ENCODE measurements at places on chromosomes 3 and 15.

- DNase-seq = no peak
These were observed 969.6 kb upstream of the ALCAM start for GRCh38 chr3:104396974-104397669.

DNA sequence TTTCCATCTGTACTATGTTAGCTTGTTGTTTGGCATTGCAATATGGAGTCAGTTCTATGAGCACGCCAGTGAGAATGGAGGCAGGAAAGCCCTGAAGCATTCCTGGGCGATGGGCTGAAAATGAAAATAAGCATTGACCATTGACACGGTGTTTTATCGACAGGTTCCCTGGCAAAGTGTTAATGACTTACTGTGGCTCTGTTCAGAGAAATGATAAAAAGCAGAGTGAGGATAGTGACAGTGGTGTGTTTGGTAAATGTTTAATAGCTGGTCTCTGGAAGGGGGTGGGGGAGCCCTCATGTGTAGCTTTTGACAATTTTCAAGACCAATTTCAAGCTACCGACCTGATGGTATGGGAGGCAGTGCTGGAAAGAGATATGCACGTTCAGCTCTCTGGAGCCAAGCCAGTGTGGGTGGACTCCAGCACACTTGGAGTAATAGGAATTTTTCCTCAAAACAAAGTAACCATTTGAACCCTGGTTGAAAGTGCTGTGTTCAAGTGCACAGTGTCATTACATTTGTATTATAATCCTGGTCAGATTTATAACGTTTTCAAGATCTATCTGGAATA, 341.7 kb upstream of the ROBO2 start:
- DNase-seq = no peak

DNA sequence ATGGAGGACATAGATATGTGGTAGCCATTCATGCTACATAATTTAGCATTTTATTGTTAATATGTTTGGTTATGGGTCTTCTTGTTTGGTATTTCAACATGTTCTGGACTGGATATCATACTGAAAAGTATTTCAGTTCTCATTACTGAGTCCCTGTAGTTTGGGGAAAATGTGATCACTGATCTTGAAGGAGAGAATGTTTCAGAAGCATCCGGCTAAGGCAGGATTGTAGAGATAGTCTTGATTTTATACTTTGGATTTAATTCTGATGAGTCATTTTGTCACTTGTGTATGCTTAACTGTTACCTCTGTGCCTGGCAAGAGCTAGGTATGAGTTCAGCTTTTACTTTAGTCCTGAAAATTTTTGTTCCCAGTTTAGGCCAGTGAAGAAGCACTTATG, 7.1 kb downstream of the CHD2 start:
- no peak for DNase-seq

GRCh38 chr15:78044407-78045155, 32.9 kb downstream of the TBC1D2B start:
- no peak for DNase-seq

- DNase-seq = no peak
These were observed 37.1 kb upstream of the ARNT2 start for GRCh38 chr15:80367094-80367493.

DNA sequence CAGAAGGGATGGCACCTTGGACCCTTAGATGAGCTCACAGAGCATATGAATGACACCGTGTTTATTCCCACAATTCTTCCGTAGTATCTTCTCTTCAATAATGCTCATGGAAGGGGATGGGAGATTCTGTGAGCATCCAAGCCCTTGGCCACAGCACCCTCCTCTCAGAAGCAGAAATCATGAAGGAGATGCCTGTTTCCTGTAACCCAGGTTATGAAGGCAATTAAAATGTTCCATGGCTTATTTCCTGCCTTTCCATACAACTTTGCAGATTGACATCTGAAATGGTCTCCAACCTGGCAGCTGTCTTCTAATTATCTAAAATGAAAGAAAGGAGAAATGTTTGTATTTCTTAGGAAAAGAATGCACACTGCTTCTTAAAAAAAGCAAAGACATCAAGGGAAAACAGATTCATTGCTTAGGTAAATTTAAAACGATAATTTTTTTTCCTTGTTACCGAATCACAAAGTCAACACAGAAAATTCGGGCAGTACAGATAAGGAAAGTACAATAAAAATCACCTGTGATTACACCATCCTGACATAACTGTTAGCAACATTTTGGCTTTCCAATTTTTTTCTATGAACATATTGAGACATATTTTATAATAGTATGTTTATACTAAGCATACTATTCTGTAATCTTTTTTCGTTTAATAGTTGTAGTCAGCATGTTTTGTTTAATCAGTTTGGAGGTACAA, 128.5 kb downstream of the SQOR start:
- DNase-seq = no peak

DNA sequence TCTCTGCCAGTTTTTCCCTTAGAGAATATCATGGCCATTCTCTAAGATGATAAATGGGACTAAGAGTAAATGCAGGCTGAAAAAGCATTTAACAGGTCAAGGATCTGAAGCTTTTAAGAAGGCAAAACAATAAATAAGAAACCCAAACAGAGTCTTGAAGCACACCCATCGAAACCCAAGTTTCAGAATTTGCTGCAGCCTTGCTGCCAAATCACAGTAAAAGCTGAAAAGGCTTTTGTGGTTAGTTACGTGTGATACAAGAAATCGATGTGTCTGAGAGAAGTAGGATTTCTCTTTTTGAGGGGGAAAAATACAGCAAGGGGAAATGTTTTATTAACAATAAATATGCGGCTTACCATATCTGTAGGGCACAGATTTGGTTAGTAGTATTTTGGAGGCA, 92.0 kb downstream of the IGF1R start:
- no peak for DNase-seq

All from nucleus accumbens (tissue), 56 donors.